ENCODE measurements at places on chromosomes 2 and 18.

DNA sequence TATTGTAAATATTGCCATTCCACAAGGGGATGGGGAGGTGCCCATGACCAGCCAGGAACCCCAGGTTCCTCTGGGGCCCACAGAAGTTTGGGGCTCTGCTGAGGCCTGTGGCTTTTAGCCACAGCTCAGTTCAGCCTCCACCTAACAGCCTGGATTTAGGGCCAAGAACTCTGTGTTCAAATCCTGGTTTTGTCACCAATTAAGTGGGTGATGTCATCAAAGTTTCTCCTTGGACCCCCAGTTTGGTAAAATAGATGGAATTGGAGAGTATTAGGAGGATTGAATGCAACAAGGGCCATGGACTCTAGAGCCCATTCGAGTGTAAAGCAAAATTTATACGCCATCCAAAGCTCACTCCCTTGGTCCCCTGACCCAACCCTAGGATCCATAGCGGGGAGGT is 3.2 kb upstream of the FEV start:
- DNase-seq, result no peak

DNA sequence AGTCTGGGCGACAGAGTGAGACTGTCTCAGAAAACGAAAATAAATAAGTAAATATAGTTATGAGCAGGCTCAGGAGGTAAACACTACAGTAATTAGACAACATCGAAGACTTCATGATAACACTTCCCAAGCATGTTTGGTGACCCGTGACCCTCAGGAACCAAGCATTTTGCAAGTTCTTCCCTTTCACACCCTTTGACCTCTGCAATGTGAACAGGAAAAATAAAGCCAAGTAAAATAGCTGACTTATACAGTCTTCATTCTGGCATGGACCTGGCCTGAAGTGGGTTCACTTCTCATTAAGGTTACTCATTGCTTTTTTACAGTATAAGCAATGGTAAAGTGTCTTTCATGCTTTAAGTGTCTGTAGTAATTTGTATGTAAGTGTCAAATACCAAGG is 15.3 kb upstream of the TGIF1 start:
- DNase-seq, result no peak

- DNase-seq, result no peak
Measured at GRCh38 chr2:169131587-169132512, 62.5 kb downstream of the DHRS9 start.

- DNase-seq, result no peak
Measured at GRCh38 chr2:121454549-121455090, 76.1 kb upstream of the RNU4ATAC start.

- DNase-seq, result no peak
Measured at GRCh38 chr2:120257522-120257921, 4.9 kb downstream of the RALB start.

GRCh38 chr2:240398661-240399267 is 36.7 kb upstream of the GPC1 start:
- DNase-seq, result no peak

- no peak for DNase-seq
Measured at GRCh38 chr2:26649992-26650712, 9.0 kb upstream of the CIB4 start.

- no peak for DNase-seq
Measured at GRCh38 chr18:57618910-57619309, 2.7 kb downstream of the NARS1 start.
